GM19239 (cell line): ENCODE measurements at places on chromosomes 4 and X.

- no peak for DNase-seq
These were observed 63.3 kb downstream of the MOSPD2 start for GRCh38 chrX:14936561-14936960.

DNA sequence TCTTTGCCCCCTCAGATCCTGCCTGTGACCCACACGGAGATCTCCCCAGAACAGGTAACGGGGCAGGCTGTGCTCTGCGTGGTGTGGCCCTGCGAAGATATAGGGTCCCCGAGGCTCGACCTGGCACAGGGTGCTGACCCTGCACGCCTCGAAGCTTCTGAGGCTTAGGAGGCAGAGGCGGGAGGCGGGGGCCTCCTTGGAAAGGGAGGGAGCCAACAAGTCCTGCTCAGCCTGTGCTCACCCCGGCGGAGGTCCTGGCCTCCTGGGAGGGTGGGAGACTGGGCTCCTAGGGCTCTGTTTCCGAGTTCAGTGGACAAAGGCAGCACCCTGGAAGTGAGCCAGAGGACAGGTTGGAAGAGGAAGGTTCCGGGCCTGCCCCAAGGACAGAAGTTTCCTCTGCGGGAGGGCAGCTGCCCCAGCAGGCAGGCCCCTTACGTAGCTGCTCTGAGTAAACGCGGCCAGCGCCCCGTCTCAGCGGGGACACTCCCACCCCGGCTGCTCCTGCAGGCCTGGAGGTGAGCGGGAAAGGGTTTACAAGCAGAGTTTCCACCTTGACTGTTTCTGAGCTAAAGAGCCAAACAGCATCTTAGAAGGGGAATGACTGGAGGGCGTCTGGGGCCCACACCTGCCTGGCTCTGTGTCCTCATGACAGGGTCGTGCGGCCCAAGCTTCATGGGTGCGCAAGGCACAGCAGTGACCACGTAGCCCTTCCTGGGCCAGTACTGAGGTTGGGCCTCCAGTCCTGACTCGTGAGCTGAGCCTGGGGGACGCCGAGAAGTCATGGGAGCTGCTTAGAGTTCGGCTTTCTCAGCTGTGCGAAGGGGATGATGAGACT is 16.1 kb downstream of the TMEM175 start:
- DNase-seq = no peak

- no peak for DNase-seq
These were observed 10.1 kb downstream of the REELD1 start for GRCh38 chr4:146224326-146224966.

- DNase-seq = no peak
These were observed 27.6 kb upstream of the AGTR2 start for GRCh38 chrX:116142976-116143375.

DNA sequence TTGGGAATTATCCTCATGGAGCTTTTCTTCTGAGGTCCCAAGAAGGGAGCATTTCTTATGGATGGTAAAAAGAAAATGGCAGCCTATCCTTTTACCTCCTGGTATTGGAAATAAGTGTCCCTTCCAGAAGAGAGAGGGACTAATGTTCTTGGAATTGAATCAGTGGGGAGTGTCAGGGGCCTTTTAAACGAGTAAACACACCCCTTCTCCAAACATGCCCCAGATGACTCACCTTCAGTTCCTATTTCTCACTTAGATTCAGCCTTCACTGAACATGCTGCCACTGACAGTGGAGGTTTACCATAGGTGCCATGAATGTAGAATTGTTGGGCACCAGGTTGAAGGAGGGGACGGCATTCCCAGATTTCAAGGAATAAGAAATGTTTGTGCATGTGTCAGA is 19.0 kb downstream of the MAGEC2 start:
- no peak for DNase-seq

GRCh38 chr4:102569200-102569599 is 68.0 kb downstream of the NFKB1 start:
- DNase-seq = no peak

DNA sequence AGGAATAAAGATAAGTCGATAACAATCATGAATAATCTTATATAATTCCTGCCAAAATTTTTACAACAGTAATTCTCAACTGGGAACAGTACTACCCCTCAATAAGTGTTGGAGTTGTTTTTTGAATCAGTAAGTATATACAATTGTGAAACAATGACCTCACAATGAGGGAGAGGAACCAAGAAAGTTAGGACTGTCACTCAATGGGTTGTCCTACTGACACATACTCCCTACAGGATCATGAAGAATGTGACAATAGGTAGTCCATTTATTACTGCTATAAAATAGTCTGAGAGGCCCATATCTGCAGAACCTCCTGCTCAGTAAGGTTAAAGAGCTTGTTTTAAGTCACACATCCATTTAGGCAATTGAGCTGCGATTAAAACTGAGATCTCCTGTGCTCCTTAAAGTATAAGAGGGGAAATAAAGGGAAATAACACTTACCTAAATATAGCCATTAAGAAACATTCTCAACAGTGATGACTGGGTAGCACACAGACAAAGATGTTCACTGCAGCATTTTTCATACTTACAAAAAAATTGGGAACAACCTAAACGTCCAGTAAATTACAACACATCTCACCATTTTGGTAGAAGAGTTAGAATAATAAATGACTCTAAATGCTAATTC is 26.2 kb downstream of the FBXW7 start:
- DNase-seq = no peak

GRCh38 chrX:45788941-45789348 is 588.3 kb upstream of the DIPK2B start:
- no peak for DNase-seq

GRCh38 chrX:94850811-94851210 is 1176.8 kb downstream of the FAM133A start:
- no peak for DNase-seq

GRCh38 chr4:47271291-47271690 is 192.2 kb downstream of the COMMD8 start:
- no peak for DNase-seq

- DNase-seq = no peak
These were observed 11.5 kb downstream of the PRPS2 start for GRCh38 chrX:12802741-12803140.

- DNase-seq = no peak
These were observed 94.0 kb downstream of the COL4A6 start for GRCh38 chrX:108344216-108344615.

DNA sequence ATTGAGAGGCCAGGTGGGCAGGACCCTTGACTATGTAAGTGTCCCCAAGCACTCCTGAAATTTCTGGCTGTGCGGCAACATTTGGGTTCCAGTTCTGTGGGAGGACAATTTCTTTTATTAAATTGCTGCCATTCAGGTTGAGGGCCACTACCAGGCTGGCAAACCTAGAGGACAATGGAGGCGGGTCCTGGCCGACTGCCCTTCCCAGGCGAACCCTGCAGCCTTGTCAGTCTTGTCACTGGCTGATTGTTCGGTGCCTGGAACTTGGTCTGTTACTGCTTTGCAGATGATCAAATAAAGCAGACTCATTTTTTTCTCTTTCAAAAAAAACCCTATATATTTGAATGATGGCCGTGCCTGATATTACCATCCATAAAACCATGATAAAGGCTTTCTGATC is 6.6 kb upstream of the TMEM128 start:
- DNase-seq = no peak

GRCh38 chrX:100615005-100615404 is 21.6 kb downstream of the TSPAN6 start:
- DNase-seq = no peak

DNA sequence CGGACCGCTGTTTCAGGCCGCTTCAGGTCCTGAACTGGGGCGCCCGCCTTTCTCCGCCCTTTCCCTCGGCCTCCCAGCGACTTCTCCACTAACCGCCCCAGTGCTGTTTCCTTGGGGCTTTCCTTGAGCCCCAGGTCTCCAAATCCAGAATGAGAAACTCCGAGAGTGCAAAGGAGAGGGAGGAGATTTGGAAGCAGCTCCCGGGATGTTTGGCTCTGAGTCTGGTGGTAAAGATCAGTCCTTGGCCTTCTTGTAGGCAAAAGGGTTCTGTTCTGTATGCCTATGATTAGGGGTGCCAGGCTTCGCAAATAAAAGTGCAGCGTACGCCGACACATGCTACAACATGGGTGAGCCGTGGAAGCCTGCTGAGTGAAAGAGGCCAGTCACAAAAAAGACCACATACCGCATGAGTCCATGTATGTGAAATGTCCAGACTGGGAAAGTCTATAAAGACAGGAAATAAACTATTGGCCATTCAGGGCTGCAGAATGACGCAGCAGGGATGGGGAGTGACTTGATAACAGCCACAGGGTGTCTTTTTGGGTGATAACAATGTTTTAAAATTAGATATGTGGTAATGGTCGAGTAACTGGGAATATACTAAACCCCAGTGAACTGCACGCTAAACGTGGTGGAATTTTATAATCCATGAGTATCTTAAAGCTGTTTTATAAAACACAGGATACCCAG is 99.8 kb downstream of the TRAPPC11 start:
- no peak for DNase-seq

DNA sequence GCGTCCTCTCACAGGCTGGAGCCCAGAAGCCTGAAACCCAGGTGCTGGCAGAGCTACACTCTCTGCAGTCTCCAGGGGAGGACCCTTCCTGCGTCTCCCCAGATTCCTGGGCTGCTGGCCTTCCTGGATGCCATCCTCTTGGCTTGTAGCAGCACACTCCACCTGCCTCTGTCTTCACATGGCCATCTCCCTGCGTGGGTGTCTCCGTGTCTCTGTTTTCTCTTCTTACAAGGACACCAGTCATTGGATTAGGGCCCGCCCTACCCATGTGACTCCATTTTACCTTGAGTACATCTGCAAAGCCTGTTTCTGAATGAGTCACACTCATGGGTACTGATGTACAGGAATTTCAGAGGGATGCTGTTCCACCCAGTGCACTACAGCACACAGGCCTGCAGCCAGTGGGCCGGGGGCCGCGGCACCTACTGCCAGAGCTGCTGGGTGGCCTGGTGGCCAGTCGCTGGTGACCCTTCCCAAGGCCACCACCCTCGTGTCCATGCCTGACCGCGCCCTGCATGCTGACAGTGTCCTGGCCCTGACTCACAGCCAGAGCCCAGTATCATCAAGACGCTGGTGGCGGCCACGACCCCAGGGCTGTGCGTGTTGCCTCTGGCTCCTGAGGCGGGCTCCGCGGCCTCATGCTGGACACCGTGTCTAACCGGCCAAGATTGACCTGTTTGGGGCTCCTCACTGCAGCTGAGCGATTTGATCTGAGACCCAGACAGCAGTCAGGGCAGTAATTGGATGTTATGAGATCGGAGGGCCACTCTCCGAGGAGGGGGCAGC is 63.6 kb upstream of the NKX1-1 start:
- no peak for DNase-seq

DNA sequence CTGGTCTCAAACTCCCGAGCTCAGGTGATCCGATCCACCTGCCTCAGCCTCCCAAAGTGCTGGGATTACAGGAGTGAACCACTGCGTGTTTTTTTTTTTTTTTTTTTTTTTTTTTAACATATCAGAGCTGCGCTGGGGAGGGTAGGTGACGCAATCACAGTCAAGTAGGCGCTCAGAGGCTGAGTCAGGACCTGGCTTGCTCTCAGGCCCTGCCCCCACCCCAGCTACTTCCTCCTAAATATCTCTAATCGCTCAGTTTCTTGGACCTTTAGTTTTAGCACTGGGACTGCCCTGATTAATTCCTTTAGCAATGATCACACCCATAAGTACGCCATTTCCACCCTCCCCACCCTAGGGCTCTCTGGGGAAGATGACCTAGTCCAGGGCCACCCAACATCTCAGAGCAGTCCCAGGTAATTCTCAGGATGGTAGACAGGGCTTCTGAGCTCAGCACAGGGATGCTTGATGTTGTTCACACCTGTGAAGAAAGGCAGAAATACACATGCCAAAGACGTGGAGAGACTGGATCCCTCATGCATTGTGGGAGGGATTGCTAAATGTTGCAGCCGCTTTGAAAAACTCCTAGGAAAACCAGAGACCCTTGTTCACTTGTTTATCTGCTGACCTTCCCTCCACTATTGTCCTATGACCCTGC is 50.2 kb downstream of the DDX3X start:
- DNase-seq = no peak

GRCh38 chr4:69120870-69121269 is 24.6 kb downstream of the UGT2B7 start:
- DNase-seq = no peak

DNA sequence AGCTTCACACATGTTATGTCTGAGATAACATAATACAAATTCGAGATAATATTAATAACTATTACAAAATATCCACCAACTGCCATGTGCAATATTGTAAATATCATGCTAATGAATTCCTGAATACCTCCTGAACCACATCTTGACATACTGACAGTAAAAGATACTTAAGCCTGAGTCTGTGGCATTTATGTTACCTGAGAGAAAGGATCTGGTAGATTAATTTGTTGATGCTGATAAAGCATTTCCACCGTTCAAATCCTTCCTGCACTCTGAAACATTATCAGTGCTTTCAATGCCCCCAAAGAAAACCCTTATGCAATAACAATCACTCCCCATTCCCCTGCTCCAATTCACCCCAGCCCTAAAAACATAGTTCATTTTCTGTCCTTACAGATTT is 38.8 kb upstream of the ADGRA3 start:
- DNase-seq = no peak

DNA sequence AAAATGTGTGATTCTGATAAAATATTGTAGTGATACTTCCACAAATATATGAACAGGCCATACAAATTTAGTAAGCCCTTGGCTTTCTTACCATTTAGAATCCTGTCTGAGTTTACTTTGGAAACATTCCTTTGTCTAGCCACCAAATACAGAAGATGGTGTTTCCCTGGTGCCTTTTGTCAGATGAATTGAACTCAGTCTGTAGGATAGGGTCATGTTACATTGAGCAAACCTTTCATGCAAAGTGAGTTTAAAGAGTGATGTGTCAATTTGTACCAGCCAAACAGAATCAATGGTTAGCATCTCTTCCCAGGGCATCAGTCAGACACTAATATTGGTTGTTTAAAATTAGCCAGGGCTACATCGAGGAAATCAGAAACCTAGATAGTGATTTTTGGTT is 1443.4 kb downstream of the ARAP2 start:
- DNase-seq = no peak

- peak; percentile 19 for DNase-seq
These were observed 151.7 kb upstream of the TBL1X start for GRCh38 chrX:9312922-9313867.

- no peak for DNase-seq
These were observed 1778.2 kb upstream of the PCDH10 start for GRCh38 chr4:131370846-131371245.

DNA sequence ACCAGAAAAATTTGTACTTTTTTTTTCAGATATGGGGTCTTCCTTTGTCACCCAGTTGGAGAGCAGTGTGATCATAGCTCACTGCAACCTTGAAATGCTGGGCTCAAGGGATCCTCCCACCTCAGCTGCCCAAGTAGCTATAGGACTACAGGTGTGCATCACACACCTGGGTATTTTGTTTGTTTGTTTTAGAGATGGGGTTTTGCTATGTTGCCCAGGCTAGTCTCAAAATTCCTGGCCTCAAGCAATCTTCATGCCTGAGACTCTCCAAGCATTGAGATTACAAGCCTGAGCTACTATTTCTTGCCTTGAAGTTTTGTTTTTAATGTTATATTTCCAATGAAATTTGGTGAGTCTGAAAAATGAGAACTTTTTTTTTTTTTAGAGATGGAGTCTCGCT is 847.8 kb downstream of the TRIML1 start:
- DNase-seq = no peak

- peak; percentile 2 for DNase-seq
These were observed 202.0 kb downstream of the DHX15 start for GRCh38 chr4:24382381-24382780.

- no peak for DNase-seq
These were observed 132.8 kb upstream of the STIM2 start for GRCh38 chr4:26727844-26728243.
